ENCODE measurements at places on chromosomes 3 and 15.

DNA sequence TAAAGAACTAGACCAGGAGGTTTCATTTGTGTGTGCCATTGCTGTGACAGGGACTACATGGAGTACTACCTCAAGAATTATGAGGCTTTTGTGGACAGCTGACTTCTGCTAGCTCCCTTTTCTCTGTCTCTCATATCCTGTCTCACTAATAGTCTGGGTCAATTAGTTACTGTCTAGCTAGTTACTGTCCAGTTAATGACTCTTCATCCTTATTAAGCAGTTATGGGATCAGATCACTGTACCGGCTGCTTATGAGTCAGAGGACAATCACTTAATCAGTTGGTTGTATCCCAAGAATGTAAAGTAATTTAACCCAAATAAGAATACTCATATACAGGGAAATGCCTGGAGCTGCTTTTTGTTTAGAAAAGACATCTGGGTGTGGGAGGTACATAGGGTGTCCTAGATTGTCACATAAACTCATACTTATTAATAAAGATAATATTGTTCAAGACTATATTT, 158.0 kb downstream of the CDIN1 start:
- no peak for DNase-seq

- no peak for DNase-seq
Observed at GRCh38 chr15:82812994-82813393, 3.6 kb downstream of the WHAMM start.

DNA sequence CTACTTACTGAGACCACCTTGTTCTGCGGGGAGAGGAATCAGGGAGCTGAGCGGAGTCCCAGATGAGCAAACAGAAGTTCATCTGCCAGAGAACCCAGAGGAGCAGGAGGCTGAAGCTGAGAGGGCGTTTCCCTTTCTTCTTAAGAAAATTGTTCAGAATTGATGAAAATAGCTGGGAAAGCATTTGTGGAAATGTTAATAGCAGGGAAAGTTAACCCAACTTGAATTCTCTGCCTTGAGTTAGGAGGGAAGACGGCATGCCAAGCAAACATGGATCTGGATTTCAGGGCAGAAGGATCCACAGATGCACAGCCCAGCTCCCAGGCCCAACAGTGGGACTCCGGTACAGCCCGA, 23.2 kb downstream of the CRABP1 start:
- no peak for DNase-seq

GRCh38 chr15:48086576-48086975, 34.2 kb upstream of the SLC24A5 start:
- DNase-seq: no peak

GRCh38 chr3:54954022-54954421, 26.2 kb upstream of the LRTM1 start:
- DNase-seq: no peak

GRCh38 chr3:127865941-127866340, 43.6 kb upstream of the MGLL start:
- no peak for DNase-seq

- no peak for DNase-seq
Observed at GRCh38 chr15:80333261-80333660, 70.9 kb upstream of the ARNT2 start.

GRCh38 chr3:130826516-130827182, 67.2 kb upstream of the ATP2C1 start:
- no peak for DNase-seq

DNA sequence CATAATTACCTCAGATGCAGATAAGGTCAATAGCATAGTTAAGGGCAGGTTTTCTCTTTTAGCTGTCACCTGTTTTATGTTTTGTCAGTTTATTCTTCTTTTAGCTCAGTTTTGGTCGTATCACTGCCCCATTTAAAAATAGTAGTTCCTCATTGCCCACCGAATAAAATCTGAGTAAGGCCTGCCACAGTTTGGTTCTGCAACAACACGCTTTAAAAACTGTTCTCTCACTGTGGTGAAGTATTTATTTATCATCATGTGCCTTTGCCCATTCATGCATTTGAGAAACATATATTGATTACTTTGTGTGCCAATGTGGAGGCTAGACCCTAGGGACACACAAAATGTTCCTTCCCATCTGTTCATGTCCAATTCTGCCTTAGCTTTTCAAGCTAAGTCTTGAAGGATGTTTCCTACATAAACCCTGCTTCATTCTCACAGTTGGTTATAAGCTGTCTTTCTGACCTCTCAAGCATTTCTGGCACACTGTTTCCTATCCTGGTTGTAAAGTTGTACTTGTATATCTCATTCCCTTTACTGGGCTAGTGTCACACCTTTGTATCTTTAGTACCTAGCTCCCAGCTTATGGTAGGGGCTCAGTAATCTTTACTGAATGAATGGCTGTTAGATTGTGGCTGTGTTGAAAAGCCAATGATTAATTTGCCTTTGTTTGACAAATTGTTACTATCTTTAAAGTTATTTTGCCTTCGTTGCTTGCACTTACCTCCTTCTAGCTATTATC, 23.9 kb downstream of the AKAP13 start:
- DNase-seq: no peak

GRCh38 chr3:72299321-72299802, 514.4 kb upstream of the PROK2 start:
- no peak for DNase-seq

DNA sequence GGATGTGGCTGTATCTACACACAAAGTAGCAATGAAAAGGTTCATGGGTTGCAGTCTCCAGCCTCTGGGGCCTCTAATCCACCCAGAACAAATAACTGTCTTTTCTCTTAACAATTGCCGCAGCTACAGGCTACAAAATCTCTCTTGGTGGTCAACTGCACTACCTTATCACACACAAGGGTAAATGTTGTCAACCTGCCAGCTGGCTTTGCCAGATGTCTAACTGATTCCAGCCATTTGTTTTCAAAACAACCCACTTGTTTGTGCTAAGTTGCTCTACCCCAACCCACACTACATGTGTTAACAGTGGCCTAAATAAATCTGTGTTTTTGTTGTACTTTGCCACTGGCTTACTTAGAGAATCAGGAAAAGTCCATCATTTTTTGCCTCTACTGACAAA, 447.3 kb downstream of the TAFA4 start:
- DNase-seq: no peak

GRCh38 chr3:189948724-189949045, 172.0 kb downstream of the P3H2 start:
- DNase-seq: no peak

GRCh38 chr3:71726146-71726545, 944 bp upstream of the EIF4E3 start:
- DNase-seq: no peak

GRCh38 chr15:25243800-25244097, 195.1 kb downstream of the UBE3A start:
- DNase-seq: no peak

DNA sequence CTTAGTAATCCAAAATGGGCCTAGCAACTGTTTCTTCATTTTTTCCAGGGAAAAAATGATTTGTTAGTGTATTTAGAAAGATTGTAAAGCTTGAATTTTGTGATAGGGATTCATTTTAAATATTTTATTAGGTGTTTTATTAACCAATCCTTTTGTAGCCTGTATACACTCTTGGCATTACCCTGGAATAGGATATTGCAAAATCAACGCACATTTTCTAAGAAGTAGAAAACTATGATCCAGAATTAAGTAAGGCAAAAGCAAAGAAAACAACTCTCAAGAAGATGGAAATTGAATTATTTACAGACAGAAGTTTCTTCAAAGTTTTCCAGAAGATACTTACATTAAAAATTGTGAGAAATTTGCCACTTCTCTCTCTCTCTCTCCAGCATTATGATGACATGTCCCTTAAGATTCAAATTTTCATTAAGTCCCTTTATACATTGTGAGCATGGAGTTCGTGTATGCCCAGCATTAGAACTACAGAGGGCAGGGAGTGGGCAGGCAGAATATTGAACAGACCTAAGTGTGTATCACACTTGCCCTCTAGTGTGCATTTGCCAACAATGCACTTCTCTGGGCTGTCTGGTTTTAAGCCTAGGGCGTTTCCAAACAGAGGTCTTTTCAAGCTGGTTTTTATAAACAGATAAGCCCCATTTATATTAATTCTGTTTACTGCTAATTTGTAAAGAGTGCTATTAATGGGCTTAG, 28.5 kb upstream of the CMSS1 start:
- no peak for DNase-seq

GRCh38 chr15:39400002-39400401, 180.9 kb upstream of the THBS1 start:
- DNase-seq: no peak

DNA sequence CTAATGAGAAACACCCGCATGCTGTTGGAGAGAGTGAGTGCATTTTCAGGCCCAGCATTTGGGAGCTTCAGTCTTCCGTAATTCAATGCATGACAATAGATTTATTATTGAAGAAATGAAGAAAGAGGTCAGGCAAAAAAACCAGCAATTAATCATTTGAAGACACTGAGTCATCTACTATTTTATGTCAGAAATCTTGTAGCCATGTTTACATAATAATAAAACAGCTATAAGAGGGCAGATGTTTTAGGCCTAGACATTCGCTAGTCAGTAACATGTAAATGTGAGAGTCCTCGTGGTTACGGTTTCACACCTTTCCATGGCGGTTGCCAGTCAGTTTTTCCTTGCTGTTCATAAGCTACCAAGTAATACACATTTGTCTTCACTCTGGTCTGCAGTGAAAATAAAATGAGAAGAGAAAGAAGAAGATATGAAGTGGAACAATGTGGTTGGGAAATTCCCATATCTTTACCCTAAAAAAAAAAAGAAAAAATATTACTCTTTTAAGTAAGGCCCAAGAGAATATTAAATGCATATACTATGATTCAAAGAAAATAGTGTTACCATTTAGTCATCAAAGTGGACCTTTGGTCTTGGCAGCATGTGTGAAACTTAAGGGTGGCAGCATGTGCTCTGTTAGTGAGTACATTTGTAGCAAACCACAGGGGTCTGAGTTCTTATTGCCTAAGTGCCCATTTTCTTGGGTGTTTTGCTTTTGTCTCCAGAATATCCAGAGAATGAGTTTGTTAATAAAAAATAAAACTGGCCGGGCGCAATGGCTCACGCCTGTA, 140.5 kb upstream of the TBL1XR1 start:
- DNase-seq: no peak

GRCh38 chr3:187830181-187830580, 84.9 kb upstream of the BCL6 start:
- DNase-seq: no peak

GRCh38 chr3:47283193-47283537, 421 bp downstream of the KLHL18 start:
- no peak for DNase-seq

GRCh38 chr3:105867712-105868430, 941 bp downstream of the CBLB start:
- no peak for DNase-seq

- DNase-seq: no peak
Observed at GRCh38 chr15:96672629-96673028, 342.1 kb downstream of the NR2F2 start.

DNA sequence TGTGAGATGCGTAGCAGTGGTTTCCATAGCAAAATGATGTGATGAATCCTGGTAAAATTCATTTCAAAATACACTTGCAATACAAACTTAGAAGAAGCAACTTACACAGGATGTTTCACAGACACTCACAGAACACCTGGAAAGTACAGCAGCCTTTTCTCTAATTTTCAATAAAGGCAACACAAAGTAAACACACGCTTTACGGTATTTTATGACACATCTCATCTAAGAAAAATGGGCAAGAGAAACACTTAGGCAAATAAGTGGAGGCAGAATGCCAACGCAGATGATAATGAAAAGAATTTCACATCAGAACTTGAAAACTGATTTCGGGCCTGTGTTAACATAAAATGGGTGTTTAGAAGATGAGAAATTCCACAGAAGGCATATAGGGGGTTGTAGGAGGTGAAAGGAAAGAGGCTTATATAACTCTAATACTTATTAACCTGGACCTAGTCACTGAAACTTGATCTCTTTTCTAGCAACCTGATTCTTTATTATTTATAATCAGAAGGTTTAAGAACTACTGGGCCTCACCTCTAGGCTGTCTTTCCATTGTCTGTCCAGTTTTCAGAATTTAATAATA, 25.6 kb upstream of the MAP3K13 start:
- DNase-seq: no peak

DNA sequence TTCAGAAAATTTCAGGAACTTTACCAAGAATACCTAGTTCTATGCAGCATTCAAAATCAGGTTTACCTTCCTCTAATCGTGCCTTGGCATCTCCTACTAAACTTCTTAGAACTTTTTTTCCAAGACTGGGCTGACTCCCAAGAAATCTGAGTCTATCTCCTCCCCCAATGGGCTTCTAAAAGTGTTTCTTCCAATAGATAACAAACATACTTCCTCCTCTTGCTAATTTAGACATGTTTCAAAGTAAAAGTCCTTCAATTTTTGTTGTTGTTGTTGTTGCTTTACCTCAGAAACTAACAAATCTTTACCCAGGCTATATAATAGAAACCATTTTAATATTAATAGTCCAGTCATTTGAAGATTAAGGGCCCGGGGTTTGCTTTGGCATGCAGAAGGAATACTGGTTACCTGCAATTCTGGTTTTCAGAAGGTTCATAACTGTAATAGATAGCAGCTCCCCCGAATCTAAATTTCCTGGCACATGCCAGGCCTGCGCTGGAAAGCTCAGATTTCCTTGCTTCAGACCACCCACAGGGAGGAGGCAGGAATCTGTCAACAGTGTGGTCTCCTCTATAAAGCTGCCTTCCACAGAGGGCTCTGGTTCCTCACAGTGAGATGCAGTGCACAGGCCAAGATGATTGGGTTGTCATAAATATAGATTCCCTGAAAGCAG, 188.7 kb downstream of the THRB start:
- no peak for DNase-seq

DNA sequence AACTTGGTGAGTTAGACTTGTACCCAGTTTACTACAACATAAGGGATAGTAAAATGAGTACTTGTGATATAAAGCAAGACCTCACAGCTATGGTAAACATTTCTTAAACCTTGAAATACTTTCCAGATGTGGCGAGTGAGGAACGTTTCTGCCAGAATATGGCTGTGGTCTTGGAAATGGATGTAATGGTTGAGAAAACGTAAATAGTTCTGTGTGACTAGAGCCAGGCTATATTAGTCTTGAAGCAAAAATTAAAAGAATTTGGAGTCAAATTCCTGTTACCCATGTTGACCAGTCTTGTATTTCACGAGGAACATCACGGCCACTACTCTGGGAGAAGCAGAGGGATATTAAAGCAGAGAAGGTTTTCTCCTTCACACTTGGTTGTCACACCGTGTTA, 15.3 kb downstream of the OR4F15 start:
- no peak for DNase-seq
